Retina (tissue), 1 donor: ENCODE measurements at places on chromosomes 2 and 18.

GRCh38 chr2:11665510-11666362, 4.3 kb downstream of the NTSR2 start:
- DNase-seq: no peak

GRCh38 chr2:119598596-119599263, 54.5 kb downstream of the CFAP221 start:
- DNase-seq: peak; percentile 16

GRCh38 chr2:27977731-27978312, 87.3 kb downstream of the BABAM2 start:
- no peak for DNase-seq

DNA sequence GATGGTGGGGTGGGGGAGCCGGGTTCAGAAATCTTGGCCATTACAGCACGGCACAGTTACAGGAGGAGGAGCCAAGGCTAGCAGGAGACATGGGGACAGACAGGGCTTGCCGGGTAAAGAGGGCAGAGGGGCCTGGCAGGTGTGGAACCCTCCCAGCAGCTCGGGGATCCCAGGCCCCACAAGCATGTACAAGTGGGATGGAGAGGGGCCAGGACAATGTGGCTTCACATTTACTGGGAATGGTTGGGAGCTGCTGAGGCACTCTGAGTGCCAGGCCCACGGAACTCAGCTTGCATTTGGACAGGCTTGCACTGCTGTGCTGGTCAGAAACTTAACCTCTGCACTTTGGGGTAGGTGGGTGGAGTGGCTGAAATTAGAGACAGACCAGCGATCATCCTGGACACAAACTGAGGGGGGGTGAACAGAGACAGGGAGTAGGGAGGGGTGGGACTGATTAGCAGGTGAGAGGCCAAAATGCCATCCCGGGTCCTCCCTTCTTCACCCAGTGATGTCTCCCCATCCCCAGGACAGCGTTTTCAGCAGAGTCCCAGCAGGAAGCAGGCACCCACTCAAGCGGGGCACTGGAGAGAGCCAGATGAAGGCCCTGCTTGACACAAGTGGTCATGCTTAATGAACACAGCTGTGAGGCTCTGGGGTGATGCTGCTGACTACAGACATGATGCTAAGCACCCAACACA, 9.6 kb downstream of the PER2 start:
- DNase-seq: no peak

- no peak for DNase-seq
Measured at GRCh38 chr2:48249631-48250473, 280.1 kb upstream of the STON1 start.

GRCh38 chr2:170862286-170862902, 45.7 kb downstream of the GAD1 start:
- no peak for DNase-seq

DNA sequence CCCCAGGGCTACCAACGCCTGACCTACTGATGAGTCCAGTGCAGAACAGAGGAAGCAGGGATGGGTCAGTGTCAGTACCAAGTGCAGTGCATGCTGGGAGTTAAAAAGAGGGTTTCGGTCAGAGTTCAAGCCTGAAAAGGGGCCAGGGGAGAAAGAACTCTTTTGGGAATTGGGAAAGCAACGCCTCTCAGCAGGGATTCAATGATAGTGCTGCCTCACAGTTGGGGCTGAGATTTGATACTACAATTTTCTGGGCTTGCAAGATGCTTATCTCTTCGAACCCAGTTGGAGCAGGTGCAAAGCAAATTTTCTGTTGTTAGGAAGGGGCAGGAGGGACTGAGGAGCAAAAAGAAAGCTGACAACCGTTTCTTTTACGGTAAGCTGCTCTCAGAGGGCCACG, 82.6 kb downstream of the CERKL start:
- peak; percentile 57 for DNase-seq

DNA sequence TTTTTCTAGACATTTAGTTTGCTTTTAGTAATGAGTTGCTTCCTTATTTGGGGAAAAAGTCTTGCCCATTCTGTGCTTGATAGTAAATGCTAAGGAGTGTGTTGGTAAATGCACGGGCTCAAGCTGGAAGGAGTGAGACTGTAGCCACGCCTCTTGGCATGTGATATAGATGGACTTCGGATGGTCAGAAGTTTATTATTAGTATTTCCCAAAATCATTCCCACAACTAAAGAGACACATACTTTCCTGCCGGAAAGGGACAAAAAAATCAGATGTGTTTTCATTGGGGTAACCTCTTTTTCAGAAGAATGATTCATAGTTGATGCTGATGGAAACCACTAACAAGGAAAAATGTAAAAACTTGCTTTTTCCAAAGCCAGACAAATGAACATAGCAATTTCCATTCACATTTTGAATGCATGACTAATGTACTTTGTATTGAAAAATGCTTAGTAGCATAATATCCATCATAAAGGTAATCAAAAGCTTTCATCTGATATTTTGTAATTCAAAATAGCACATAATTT, 133.2 kb downstream of the ZNF532 start:
- no peak for DNase-seq

- DNase-seq: no peak
Measured at GRCh38 chr2:225637259-225637658, 237.7 kb downstream of the NYAP2 start.

GRCh38 chr2:63525905-63526304, 62.4 kb downstream of the WDPCP start:
- no peak for DNase-seq

DNA sequence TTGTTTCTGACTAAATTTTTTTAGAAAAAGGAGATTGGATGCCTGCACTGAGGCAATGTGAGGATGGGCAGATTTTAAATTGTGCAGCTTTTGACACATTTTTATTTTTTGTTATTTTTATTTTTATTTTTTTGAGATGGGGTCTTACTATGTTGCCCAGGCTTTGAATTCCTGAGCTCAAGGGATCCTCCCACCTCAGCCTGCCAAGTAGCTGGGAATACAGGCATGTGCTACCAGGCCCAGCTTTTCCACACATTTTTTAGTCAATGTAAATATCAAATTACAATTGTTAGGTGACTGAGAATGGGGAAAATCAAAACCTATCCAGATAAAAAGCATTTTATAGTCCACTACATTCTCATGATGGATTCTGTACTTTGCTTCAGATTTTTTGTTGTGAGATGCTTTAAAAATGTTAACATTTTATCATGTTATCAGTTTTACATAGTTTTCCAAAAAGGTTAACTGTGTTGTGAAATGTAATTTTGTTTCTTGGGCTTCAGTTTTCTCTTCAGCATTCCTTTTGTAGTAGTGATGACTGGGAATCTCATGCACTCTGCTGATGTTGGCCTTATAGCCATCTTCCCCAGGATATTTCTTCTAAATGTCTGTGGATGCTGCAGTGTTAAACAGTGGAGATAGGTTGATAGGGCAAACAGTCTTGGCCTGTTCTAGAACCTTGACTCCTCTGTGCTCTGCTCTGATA, 41.4 kb downstream of the PKP4 start:
- DNase-seq: no peak

- peak; percentile 89 for DNase-seq
Measured at GRCh38 chr18:11149441-11150270, at the start of gene PIEZO2. Gene PIEZO2 (minus strand): TSS chr18:11149569. CDS start chr18:11148588, 981 bp downstream.

DNA sequence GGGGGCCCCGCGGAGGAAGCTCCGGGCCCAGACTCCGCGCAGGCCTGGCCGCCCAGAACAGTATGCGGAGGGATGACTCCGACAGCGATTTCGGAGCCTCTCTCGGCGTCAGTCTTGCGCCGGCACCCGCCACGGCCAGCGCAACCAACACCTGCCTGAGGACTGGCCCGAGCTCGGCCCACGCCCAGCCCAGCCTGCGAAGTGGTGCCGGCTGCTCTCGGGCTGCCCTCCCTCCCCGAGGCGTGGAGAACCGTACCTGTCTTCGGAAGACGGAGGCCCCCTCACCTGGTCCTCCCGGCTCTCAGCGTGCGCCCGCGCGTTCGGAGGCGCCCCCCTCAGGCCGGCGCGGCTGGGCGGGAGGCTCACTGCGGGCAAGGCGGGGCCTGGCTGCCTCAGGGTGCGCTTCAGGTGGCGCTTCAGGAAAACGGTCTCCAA, at the start of gene M1AP:
Gene M1AP (minus strand): TSS at position 322 of the 435 bp plus-strand sequence. CDS start 8,055 bp downstream, outside the sequence.
- DNase-seq: peak; percentile 44

DNA sequence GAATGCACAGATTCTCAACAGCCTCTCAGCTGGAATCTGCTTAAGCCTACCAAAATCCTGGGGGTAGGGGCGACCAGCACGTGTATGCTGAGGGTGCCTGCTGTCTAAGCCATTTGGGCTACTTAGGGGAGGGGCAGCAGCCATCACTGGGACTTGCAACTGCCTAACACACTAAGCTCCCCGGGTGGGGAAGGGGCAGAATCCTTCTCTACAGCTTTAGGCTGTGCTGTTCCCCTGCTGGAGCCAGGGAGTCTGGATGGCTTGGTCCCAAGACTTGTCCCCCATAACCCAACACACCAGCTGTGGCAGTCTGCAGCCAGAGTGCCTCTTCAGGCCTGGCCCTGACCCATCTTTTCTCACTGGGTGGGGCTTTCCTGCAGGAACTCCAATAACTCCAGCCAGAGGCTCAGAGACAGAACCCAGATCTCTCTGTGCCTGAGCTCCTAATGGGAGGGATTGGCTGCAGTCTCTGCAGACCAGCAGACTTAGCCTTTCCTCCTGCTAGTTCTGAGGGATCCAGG, 305.4 kb upstream of the RND3 start:
- DNase-seq: no peak

GRCh38 chr18:32074206-32074605, 17.5 kb upstream of the RNF138 start:
- DNase-seq: no peak

- no peak for DNase-seq
Measured at GRCh38 chr18:51643483-51643882, 446.0 kb upstream of the MEX3C start.

DNA sequence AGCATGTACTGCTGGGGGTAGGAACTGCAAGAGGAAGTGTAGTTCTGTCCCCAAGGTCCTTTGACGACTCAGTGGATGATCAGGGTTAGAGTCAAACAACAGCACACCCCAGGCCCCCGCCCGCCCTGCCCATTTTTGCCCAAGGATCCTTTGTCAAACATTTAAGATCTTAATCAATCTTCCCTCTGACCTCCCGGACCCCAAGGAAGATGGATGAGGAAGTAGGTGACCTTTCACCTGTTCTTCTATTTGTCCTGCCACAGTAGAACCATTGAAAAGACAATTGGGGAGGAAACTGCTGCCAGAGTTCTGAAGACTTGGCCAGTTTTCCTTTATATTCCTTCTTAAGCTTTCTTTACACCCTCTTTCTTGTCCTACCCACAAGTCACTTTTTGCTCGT, 12.1 kb downstream of the EPHA4 start:
- no peak for DNase-seq

GRCh38 chr2:207423886-207424285, 105.9 kb upstream of the CREB1 start:
- no peak for DNase-seq

- DNase-seq: no peak
Measured at GRCh38 chr2:56199492-56199891, 15.7 kb downstream of the CCDC85A start.

GRCh38 chr2:121175326-121175725, 109.7 kb downstream of the TFCP2L1 start:
- DNase-seq: no peak

DNA sequence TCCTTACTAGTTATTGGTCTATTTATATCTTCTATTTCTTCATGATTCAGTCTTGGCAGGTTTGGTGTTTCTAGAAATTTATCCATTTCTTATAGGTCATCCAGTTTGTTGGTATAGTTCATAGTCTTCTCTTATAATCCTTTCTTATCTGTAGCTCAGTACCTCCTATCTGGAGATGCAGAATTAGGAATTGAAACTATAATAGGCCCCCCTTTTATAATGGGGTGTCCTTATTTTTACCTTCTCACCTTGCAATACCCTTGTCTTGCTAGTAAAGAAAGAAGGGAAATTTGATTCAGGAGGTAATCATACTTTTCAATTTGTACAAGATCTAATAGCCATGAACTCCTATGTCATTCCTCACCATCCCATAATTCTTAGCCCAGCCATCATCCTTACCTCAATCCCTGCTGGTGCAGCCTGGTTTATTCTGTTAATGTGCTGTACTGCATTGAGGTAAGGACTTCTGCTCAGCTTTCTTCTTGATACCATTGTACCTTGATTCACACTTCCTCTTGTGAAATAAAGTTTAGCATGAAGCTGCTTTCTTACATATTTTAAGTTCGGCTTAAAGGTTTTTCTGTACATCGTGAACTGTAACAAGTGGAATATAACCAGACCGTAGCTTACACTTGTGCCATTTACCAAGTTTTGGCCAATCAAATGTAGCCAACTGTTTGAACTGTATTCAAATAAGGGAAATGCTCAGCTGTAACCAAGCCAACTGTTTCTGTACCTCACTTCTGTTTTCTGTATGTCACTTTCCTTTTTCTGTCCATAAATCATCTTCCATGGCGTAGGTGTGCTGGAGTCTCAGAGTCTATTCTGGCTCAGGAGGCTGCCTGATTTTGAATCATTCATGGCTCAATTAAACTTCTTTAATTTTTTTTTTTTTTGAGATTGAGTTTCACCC, 40.1 kb upstream of the PTH2R start:
- DNase-seq: no peak

DNA sequence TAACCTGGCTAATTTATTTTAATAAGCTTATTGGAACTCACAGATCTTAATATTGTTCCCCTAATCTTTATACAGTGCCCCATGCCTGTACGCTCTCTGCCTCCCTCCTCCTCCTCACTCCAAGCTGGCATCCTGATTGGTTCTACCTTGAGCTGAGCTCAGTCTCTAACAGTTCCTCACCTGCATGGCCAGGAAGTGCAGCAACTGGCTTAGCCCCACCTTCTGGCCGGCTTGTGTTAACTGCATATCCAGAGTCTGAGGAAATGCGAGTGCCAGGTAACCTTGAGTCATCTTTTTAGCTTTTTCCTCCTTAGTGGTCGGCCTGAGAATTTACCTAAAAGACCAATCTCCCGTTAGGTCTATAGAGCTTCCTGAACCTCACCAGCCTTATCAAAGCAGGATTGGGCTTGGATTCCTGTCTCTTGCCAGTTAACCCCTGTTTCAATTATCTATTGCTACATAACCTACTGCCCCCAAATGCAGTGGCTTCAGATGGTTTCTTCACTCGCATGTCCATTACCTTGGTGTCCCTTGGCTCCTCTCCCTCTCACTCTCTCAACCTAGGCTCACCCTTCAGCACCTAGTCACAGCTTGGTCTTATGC, 89.5 kb upstream of the STK39 start:
- DNase-seq: no peak

DNA sequence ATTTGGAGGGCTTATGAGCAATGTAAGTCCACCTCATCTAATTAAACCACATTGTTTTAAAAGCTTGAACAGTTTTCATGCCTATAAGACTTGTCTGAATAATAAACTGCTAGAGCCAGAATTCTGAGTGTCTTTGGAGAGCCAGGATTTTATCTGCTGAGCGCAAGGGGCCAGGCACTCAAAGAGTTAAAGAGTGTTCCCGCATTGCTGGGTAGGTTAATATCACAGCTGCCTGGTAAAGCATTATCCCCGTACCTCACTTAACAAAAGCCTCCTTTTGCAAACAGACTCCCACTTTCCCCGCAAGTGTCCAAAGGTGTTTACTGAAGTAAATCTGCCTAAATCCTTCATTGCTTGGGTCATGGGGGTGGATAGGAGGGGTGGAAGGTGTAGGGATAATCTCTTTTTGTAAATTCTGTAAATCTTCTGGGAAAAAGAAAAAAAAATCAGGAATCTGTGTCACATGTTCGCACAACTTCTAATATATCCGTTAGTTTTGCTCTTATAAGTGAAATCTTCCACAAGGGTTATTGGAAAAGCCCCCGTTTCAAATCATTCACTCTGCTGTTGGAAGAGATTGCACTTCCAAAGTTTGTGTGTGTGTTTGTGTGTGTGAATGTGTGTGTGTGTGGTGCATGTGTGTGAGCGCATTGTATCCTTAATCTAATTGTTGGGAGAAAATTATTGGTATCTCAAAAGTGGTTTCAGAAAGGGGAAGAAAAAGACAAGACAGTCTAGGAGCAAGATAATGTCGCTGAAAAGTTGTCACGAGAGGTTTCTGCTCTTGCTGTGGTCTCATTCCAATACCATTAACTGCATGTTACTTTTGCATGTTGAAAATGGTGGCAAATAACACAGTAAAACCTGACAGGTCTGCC, 10.7 kb downstream of the ZEB2 start:
- no peak for DNase-seq
